ENCODE measurements at places on chromosomes 7 and 10. TPM values are rescaled to one million over a fixed set of nuclear protein-coding genes. Genes with fewer than 3 reads are reported as not detected.

DNA sequence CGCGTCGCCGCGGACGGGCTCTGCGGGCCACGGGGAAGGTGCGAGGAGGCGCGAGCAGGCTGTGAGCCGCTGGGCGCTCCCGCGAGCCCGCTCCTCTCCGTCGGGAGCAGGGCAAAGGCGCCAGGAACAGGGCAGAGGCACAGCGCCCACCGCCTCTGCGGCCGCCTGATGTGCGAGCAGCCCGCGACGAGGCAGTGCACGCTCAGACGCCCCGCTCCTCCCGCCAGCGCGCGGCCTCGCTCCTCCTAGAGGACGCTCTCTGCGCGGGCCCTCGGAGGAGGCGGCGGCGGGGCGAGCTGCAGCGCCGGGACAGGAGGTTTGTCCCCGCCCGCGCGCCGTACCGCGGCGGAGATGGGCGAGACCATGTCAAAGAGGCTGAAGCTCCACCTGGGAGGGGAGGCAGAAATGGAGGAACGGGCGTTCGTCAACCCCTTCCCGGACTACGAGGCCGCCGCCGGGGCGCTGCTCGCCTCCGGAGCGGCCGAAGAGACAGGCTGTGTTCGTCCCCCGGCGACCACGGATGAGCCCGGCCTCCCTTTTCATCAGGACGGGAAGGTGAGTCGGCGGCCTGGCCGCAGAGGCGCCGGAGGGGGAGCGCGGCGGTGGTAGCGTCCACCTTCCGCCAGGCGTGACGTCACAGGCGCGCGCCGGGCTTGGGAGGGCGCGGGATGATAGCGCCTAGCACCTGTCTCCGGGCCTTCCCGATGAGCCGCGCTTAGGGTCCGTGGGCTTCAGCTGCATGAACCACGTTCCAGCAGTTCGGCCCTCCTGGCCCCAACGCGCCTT, 731 bp downstream of the LANCL2 start:
- peak; percentile 96 for DNase-seq

- no peak for DNase-seq
These were observed 35.0 kb downstream of the YKT6 start for GRCh38 chr7:44235582-44236332.

DNA sequence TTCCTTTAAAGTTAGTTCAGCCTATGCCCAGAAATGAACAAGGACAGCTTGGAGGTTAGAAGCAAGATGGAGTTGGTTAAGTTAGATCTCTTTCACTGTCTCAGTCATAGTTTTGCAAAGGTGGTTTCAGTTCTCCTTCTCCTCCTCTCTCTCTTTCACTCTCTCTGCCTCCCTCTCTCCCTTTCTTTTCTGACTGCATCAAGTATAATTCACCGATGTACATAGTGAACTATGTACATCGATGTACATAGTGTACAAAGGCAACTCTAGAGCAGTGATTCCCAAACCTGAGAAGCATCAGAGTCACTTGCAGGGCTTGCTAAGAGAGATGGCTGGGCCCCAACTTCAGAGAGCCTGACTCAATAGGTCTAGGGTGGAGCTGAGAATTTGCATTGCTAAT, 1259.7 kb downstream of the TYW1 start:
- no peak for DNase-seq

GRCh38 chr10:66982792-66983474, 57.1 kb downstream of the LRRTM3 start:
- DNase-seq: no peak

GRCh38 chr10:30968711-30969110, 63.0 kb downstream of the ZNF438 start:
- DNase-seq: no peak

DNA sequence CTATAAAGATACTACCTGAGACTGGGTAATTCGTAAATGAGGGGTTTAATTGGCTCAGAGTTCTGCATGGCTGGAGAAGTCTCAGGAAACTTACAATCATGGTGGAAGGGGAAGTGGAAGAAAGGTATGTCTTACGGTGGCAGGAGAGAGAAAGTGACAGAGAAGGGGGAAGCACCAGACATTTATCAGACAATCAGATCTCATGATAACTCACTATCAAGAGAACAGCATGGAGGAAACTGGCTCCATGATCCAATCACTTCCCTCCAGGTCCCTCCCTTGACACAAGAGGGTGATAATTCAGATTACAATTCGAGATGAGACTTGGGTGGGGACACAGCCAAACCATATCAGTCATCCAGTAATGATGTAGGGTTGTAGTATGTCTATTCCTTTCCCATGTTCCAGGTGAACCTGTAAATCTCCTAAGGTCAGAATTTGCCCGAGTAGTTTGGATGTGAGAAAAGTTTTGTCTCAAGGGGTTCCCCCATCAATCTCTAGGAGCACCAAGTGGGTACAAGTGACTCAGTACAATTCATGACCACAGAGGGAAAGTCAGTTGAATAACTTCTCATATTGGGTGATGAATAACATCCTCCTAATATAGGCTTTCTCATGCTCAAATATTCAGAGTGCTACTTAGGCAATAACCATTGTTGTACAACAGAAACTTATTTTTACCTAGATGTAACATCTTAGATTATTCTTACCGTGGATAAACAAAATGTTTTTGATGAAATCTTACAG, 39.7 kb upstream of the MTPN start:
- no peak for DNase-seq

DNA sequence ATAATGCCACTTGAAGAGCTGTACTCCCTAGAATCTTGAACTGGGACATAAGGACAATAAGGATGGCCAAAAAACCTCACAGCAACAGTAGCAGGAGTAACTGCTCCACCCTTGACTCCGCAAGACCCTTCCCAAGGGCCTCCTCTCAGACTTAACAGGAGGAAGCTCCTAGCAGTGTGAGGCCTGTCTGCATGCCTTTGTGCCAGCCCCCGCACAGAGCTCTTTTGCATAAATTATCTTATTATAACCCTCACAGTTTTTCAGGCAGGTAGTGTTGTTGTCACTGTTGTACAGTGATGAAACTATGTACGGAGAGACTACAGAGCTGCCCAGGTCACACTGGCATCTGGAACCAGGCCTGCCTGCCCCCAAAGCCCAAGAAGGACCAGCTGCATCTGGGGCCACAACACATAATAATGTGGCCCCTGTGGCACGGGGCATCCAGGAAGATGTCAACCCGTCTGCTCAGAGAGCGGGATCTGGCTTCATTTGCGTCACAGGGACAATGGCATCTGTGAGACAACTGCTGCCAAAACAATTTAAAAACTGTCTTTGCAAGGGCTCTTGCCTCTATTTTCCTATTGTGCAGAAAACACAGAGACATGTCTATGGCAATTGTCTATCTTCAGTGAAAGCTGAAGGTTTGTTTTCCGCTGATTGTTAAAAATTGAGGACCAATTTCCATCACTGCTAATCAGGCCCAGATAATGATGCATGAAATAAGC, 249.3 kb upstream of the GRB10 start:
- no peak for DNase-seq

DNA sequence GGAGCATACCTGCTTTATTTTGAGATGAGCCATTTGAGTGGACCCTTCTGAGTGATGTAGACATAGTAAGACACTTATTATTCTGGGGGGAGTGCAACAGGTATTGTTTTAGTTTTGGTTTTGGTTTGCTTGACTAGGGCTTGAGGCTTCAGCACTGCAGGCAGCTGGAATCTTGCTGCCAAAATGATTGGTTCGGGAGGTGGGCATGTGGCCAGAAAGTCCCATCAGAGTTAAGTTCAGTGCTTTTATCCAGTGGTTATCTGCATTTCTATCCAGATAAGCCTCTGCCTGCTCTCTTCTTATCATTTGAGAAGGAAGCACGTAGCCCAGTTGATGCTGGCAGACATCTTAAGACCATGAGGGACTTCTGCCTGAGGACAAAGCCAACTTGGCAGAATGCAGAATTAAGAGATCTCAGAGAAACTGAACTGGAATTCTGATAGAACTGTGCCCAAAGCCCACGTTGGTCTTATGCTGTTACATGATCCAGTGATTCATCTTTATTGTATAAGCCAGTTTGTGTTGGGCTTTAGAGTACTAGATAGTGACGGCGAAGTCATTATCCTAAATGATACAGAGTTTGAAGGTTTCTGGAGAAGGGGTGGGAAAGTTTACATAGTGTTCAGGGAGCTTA, 9.6 kb upstream of the JAZF1 start:
- DNase-seq: no peak

- no peak for DNase-seq
These were observed 612 bp downstream of the HILPDA start for GRCh38 chr7:128456255-128456725.

- DNase-seq: no peak
These were observed 35.8 kb downstream of the CREB3L2 start for GRCh38 chr7:137965942-137966640.

DNA sequence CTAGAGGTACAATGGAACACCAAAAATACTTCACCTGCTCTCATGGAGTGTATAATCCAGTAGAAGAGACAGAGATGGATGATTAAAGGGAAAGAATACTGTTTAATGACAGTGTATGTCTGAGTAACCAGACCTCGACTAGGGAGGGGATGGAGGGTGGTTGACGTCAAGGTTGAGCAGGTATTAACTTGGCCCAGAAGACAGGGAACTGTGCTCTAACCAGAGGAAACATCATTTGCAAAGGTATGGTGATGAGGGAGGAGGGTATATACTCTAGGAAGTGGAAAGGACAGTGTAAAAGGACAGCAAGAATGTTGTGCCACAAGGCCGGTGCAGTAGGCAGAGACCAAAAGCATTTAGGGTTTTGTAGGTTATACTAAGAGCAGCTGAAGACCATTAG, 2.9 kb downstream of the MIOS start:
- no peak for DNase-seq

GRCh38 chr10:119416855-119417254, 125.7 kb downstream of the RGS10 start:
- peak; percentile 75 for DNase-seq

Gene PRRT4
- total RNA-seq: 0.70 TPM

Gene SLC18A3
- not detected for total RNA-seq

Gene MYPN
- total RNA-seq: not detected

Gene PNLIPRP3
- not detected for total RNA-seq

Gene FAM25C
- total RNA-seq: not detected

Gene GPR15LG
- total RNA-seq: not detected

Data from activated T-cell treated with anti-CD3 and anti-CD28 coated beads, Interleukin-2, amount 50 U/mL, for 72 hours (primary cell).